Activated naive CD4-positive, alpha-beta T cell treated with anti-CD3 and anti-CD28 coated beads for 36 hours (primary cell): ENCODE measurements at places on chromosomes 3 and 15.

DNA sequence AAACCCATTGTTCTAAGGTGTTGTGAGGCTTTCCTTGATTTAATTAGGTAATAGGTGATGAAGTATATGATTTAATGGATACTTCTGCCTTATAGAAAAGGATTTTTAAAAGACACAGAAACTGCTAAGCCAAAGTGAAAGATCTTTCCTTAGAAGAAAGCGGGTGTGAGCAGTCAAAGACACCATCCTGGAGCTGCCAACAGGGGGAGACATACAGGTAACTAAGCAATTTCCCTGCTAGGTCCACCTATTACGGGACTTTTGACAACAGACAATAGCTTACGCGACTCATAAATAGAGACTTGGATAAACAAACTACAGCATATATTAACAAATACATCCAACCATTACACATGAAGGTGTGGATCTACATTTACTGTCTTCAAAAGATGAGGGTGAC, 669.5 kb downstream of the SQOR start:
- peak; percentile 12 for DNase-seq

DNA sequence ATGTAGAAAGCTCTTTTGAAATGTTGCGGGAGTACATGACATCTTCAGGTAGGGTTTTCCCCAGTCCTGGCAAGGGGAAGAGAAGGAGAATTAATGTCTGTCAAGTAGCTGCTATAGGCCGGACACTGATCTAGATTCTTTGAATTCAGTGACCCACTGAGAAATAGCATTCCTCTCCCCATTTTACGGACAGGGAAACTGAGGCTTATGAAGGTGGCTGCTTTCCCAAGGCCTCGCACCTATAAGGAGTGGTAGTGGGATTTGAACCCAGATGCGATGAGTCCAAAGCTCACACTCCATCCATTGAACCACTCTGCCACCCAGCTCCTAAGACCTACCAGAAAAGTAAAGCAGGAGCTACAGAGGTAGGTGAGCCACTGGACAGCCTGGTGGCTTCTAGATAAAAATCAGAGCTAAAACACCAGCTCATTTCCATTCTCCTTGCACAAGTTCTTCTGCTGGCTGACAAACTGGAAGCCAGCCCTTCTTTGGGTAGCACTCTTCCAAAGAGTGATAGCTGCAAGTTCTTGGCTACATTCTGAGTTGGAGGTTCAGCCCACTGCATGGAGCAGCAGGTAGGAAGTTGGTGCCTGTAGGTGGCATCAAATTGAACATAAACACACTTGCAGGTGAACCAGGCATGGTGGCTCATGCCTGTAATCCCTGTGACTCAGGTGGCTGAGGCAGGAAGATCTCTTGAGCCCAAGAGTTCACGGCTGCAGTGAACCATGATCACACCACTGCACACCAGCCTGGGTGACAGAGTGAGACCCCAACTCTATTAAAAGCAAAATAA, 22.0 kb downstream of the ZNF710 start:
- no peak for DNase-seq

DNA sequence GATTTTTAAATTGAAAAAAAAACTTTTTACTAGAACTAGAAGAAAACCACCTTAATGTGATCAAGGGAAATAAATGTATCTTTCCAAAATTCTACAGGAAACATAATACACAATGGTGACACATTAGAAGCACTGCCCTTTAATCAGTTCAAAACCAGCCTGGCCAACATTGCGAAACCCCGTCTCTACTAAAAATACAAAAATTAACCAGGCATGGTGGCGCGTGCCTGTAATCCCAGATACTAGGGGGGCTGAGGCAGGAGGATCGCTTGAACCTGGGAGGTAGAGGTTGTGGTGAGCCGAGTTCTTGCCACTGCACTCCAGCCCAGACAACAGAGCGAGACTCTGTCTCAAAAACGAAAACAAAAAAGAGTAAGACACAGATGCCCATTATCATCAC, 134.5 kb downstream of the TBC1D5 start:
- no peak for DNase-seq

DNA sequence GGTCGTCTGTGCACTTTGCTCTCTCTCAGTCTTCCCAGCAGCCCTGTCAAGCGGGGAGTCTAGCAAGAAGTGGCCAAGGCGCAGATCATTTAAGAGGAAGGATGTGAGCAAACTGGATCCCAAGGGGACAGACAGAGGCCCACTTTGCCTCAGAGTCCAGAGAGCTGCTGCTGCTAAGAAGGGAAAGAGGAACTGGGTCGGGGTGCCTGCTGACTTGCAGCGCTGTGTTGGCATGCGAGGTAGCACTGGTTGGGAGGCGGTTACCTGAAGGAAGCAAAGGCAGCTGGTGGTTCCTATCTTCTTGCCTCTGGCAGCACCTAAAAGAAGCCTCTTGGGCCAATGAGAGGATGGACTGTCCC, 28.1 kb downstream of the SMAD3 start:
- DNase-seq = no peak

GRCh38 chr3:11907667-11908660, 61.3 kb upstream of the TAMM41 start:
- no peak for DNase-seq

- no peak for DNase-seq
These were observed 15.6 kb upstream of the FLNB start for GRCh38 chr3:57992452-57993213.

DNA sequence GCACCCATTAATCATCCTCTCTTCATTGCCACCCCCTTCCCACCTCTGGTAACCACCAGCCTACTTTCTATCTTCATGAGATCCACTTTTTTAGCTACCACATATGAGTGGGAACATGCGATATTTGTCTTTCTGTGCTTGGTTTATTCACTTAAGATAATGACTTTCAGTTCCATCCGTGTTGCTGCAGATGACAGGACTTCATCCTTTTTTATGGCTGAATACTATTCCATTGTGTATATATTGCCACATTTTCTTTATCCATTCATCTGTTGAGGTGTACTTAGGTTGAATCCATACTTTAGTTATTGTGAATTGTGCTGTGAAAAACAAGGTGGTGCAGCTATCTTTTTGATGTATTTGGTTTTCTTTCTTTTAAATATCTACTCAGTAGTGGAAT, 53.3 kb upstream of the NR2C2 start:
- DNase-seq = no peak

- DNase-seq = no peak
These were observed 11.0 kb upstream of the PLXNA1 start for GRCh38 chr3:126971891-126972351.

DNA sequence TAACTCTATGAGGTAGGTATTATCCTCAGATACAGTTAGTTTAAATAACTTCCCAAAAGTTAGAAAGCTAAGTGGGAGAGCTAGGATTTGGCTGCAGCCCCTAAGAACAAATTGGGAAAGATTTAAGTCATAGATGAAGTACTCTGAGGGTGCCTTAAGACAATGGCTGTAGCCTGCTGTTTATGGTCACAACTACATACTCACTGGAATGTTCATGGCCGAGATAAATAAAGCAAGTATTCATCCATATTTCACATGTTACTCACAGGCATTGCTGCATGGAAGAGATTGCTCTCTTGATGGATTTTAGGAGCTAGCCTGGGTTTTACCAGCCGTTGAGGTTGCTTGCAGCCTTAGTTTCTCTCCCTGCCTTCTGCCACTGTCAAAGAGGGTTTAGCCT, 145.0 kb downstream of the CMSS1 start:
- no peak for DNase-seq

GRCh38 chr3:149621218-149622005, 36.4 kb downstream of the WWTR1 start:
- no peak for DNase-seq

DNA sequence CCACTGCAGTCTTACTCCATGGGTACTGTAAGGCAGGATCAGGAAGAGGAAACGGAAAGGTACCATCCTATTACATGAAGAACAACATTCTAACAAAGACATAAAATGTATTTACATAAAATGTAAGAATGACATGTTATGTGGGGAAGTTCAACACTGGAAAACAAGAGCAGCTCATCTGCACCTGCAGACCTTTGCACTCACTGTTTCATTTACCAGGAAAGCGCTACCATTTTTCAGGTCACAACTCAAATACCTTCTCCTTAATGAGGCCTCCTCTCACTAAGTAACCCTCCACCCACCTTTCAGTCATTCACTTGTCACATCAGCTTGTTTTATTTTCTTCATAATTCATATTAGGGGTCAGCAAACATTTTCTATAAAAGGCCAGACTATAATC, 2.6 kb downstream of the TMCC1 start:
- DNase-seq = no peak

DNA sequence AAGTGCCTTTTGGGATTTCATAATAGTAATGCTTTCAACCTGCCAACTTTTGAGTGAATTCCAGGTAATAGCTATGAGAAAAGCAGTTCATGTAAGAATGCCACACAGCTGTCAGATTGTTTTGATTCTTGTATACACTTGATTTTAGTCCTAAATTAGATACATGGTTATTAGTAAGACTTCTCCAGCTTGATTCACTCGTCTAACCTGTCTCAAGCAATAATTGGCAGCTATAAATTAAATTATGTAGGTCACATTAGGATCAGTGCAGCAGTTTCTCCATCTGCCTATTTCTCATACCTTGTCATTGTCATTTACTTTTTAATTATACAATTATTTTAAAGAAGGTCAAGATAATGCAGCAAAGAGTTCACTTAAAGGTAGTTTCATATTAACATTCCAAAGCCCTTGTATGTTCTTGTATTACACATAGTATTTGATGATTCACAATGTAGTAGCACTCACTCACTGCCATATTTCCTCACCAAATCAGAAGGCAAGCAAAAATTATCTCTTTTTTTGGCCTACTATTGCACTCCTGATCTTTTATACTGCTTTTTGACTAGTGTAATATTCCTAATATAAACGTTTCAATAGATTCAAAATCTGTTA, 10.9 kb upstream of the CRYBG3 start:
- no peak for DNase-seq

DNA sequence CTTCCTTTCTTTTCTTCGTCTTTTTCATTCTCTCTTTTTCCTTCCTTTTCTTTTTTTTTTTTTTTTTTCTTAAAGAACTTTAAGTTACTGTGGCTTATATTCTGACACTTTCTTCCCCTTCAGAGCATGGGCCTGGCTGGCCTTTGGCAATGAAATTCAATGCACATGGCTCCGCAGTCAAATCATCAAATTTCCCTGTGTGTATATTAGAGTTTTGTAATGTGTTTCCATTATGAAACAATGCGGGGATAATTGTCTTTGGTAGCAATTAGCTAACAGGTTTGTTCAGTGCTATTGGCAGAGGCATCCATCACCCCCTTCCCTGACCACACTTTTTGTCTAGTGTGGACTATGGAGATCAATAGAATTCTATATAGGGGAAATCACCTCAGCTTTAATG, 80.5 kb downstream of the CDIN1 start:
- no peak for DNase-seq

DNA sequence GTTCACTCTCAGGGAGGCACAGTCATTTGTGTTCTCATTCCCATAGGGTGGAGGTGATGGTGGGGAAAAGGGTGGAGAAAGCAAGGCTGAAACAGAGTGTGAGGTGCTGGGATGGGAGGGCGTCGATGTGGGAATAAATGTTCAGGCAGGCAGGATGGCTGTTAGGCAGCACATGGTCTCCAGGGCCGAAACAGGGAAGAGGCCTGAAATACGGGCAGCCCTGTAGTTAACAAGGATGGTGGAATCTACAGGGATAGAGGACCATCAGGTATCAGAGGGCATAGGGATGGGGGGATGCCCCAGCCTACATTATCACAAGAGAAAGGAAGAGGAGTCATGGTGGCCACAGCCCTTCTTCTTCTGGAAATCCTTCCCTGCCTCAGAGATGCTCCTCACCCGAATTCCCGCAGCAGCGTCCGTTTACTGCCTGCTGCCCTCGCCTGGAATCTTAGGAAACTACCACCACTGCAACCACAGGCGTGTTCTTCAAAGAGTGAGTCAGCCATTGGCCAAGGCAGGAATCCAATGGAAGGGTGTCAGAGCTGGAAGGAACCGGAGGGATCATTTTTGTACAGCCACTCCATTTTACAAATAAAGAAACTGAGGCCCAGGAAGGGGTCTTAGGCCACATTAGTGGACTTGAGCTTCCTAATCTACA, 49.7 kb upstream of the POMGNT2 start:
- DNase-seq = no peak

DNA sequence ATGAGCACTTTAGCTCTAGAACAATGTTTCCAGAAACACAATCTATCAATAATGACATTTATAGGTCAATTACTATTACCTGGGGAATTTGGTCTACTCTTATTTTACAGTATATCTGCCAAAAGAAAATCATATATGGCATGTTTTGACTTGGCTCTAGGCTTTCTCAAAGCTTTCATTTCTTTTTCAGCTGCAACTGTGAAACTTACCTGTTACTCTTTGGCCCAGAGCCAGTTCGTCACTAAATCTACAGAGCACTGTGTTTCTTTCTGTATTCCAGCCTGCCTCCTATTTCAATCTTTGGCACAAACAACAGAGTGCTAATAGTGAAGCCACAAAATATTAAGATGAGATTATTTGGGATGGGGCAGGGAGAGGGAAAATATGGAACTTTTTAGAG, 76.0 kb downstream of the P2RY1 start:
- DNase-seq = no peak

GRCh38 chr3:109432833-109433232, 95.5 kb upstream of the DPPA4 start:
- no peak for DNase-seq

DNA sequence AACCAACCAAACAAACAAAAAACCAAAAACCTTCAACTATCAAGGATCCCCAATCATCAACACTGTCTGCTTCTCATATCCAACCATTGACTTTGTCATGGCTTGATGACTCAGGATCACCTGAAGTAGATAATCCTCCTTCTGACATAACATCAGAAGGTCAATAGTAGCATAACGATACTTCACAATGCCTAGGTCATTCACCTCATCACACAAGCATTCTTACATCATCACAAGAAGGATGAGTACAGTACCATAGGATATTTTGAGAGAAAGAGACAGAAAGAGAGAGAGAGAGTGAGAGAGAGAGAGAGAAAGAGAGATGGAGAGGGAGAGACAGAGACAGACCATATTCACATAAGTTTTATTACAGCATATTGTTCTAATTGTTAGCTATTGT, 42.1 kb downstream of the SPATA16 start:
- DNase-seq = no peak

DNA sequence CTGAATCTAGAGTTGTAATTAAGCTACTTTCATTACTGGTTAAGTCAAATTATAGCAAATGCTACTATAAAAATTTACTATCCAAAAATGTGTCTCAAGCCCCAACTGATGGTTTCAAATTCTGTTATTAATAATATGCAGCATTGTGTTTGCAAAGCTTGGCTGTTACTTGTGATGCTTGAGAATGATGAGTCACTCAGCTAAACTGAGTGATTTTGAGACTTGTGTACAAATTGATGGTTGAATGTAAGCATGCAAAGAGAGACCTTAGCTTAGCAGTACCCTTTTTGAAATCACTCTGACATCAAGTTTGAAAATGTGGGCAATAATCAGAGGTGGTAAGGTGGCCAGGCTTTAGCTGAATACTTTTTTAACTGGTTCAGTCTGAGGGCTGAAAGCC, 27.6 kb downstream of the OPA1 start:
- DNase-seq = no peak
